IPS-NIHi11 (cell line): ENCODE measurements at places on chromosomes 1 and 21.

GRCh38 chr1:172917972-172918371 is 132.8 kb downstream of the TNFSF18 start:
- DNase-seq = peak; percentile 22

GRCh38 chr21:32728848-32729247 is 1.0 kb upstream of the SYNJ1 start:
- DNase-seq = no peak

- DNase-seq = no peak
Observed at GRCh38 chr1:192453360-192453992, 122.1 kb upstream of the RGS1 start.

DNA sequence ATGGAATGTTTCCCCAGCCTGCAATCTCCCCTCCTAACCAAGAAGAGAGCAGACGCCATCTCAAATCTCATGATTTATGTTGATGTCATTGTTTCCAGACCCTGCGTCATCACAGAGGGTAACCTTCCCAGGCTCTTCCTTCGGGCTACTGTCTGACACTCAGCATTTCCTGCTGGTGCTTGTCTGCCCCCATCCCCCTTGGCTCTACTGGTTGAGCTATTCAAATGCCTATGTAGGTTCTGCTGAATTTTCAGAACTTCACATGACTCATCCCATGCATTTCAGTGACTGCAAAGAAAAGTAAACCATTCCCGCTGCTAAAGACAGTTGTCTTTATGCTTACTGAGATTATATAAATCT is 24.8 kb upstream of the ITPKB start:
- peak; percentile 64 for DNase-seq

DNA sequence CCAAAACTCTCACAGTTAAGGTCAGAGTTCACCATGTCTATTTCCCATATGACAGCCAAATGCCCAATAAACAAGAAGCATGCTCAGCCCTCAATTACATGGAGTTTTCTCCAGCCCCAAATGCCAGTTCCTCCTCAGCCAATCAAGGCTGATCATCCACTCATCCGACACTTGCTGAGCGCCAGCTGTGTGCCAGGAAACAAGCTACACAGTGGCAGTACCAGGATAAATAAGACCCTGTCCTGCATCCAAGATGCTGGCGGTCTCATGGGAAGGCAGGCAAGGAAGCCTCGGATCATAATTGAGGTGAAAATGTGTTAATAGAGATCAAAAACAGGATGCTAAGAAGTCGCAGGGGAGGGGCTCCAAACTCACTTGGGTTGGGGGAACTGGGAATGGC is 7.7 kb downstream of the ZBTB17 start:
- DNase-seq = no peak

GRCh38 chr1:96059736-96060135 is 661.8 kb upstream of the PTBP2 start:
- no peak for DNase-seq

DNA sequence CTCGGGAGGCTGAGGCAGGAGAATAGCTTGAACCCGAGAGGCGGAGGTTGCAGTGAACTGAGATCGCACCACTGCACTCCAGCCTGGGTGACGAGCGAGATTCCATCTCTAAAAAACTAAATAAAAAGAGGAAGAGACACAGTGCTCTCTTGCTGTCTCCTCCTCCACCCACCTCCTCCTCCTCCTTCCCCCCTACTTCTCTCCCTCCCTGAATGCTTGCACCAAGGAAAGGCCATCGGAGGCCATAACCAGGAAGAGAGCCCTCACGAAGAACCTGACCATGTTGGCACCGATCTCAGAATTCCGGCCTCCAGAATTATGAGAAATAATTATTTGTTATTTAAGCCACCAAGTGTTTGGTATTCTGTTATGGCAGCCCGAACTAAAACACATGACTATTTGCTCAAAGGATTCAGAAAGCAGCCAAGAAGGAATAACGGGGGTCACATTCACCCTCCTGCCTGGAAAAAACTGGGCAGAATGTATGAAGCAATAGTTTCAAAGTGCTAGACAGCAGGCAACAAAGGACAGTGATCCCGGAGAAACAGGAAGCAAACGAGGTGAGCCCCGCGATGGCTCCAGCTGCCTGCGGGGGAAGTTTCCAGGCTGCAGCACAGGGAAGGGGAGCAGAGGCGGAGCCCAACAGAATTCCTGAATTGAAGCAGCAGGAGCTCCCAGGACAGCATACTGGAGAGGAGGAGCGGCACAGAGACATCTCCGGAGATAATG is 35.8 kb downstream of the LDLRAD1 start:
- DNase-seq = peak; percentile 78

GRCh38 chr1:6634371-6635052 is 9.8 kb downstream of the THAP3 start:
- DNase-seq = peak; percentile 82

GRCh38 chr1:19006837-19007271 is 50.4 kb upstream of the IFFO2 start:
- DNase-seq = no peak

DNA sequence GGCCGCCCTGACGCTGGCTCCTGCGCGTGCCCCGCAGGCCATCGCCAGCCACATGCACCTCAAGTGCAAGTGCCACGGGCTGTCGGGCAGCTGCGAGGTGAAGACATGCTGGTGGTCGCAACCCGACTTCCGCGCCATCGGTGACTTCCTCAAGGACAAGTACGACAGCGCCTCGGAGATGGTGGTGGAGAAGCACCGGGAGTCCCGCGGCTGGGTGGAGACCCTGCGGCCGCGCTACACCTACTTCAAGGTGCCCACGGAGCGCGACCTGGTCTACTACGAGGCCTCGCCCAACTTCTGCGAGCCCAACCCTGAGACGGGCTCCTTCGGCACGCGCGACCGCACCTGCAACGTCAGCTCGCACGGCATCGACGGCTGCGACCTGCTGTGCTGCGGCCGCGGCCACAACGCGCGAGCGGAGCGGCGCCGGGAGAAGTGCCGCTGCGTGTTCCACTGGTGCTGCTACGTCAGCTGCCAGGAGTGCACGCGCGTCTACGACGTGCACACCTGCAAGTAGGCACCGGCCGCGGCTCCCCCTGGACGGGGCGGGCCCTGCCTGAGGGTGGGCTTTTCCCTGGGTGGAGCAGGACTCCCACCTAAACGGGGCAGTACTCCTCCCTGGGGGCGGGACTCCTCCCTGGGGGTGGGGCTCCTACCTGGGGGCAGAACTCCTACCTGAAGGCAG is 23.4 kb upstream of the ARF1 start:
- no peak for DNase-seq

DNA sequence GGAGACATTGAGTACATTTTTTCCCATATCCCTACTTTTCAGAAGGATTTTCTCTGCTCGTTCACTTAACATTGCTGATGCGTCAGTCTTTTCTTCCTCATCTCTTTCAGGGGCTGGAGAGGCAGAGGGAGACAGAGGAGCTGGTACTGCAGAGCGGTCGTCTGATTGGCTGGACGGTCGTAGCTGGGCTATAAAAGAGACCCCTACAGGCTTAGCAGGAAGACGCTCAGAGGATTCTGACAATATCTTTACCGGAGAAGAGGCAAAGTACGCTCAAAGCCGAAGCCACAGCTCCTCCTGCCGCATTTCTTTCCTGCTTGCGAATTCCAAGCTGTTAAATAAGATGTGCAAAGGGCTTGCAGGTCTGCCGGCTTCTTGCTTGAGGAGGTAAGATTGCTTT is at the start of gene RGS4:
RGS4 (plus strand) TSS at position 220 of the 400 bp plus-strand sequence; CDS start at position 344, 124 bp downstream.
- peak; percentile 78 for DNase-seq

DNA sequence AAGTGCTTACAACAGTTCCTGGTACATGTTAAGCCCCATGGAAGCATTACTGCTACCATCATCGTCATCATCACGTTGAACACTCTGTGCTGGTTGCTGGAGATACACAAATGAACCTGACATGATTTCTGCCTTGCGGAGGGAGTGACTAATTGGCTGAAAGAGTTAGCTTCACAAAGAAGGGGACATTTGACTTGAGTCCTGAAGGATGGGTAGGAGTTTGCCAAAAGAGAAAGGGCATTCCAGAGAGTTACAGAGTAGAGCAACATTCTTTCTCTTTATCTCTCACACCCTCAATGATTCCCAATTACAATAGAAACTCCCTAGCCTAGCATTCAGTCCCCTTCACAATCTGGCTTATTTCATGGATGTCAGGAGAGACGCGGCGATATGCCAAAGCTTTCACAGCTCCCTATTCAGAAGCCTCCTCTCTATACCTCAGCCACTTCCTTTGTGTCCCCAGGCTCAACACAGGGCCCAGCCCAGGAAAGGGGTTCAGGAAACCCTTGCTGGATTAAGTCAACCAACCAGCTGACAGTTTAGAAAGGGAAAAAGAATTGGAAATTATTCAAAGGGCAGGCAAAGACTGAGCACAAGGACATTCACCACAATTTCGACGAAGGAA is 38.0 kb downstream of the SLC1A7 start:
- DNase-seq = no peak

DNA sequence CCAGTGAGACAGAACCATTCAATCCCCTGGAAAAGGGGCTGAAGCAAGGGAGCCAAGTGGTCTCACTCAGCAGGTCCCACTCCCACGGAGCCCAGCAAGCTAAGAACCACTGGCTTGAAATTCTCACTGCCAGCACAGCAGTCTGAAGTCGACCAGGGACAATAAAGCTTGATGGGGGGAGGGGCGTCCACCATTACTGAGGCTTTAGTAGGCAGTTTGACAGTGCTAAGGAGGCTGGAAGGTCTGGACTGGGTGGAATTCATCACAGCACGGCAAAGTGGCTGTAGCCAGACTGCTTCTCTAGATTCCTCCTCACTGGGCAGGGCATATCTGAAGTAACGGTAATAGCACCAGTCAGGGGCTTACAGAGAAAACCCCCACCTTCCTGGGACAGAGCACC is 105.4 kb upstream of the GORAB start:
- DNase-seq = no peak

DNA sequence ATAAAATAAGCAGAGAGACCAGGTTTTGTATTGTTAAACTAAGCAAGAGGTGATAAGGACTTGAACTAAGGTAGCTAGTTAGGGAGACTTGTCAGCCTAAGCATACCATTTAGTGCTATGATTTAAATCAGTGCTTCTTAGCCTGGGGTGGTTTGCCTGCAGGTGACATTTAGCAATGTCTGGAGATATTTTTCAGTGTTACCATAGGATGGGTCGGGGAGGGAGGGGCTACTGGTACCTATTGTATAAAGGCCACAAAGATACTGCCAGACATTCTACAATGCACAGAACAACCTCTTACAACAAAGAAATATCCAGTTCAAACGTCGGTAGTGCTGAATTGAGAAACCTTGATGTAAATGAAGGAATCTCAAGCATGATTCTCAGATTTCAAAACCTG is 3.3 kb downstream of the ATP5PB start:
- DNase-seq = no peak

DNA sequence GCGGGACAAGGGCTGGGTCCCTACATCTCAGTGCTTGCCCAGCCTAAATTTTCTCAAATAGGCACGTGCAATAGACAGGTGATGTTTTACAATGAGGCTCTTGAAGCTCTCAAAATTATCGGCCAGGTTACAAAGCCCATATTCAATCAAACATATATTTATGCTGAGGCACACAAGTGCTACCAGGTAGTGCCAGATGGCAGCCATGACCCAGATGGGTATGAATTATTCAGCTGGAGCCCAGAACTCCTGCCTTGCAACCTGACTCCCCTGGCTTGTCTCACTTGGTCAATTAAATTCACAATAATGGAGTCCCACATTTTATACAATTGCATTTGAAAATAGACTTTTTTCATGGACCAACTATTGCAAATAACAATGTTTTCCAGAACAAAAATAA is 12.3 kb upstream of the ADAM30 start:
- DNase-seq = no peak

- no peak for DNase-seq
Observed at GRCh38 chr1:91224878-91225277, 179.8 kb downstream of the HFM1 start.
